ENCODE measurements at places on chromosomes 1 and 21. TPM values are rescaled to one million over a fixed set of nuclear protein-coding genes. Genes with fewer than 3 reads are reported as not detected.

GRCh38 chr1:231396643-231397042 lies 25.4 kb downstream of the EGLN1 start:
- DNase-seq: no peak

DNA sequence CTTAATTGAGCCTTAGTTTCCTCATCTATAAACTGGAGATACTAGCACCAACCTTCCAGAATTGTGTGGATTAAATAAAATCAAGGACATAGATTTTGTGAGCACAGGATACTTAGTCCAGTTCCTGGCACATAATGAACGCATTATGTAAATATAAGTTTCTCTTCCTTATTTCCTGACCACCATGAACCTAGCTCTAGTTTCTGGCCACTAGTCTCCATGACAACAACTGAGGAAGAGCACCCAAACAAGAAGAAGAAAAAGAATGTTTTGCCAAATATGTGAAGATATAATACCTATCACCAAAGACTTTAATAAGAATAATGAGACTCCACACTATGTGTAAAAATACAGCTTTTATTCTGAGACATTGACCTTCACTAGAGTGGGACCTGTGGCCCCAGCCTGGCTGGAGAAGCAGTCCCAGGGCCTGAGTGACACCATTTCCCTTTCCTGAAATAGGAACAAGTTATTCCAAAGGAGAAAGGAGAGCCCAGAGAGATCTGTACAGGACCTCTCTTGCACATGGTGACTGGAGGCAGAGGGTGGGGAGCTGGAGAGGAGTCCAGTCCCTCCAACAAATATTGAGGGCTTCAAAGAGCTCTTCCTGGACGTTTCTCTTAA lies 940 bp upstream of the USF1 start:
- no peak for DNase-seq

DNA sequence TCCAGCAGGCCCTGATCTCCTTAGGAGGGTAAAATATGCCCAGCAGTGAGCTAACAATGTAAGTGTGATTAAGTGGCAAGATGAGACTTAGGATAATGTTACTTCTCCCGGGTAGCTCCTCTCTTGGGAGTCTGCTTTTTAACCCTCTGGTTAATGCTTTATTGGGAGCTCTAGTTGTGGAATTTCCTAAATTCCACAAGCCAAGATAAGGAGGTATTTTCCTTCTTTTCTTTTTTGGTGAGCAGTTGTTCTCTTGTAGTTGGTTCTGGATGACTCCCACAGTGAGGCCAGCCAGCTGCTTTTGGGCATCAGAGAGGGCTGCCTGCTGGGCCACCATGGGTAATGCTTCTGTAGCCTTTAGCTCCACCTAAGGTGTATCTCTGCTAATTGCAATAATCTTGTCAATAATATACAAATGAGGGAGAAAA lies 19.3 kb downstream of the C1orf52 start:
- no peak for DNase-seq

DNA sequence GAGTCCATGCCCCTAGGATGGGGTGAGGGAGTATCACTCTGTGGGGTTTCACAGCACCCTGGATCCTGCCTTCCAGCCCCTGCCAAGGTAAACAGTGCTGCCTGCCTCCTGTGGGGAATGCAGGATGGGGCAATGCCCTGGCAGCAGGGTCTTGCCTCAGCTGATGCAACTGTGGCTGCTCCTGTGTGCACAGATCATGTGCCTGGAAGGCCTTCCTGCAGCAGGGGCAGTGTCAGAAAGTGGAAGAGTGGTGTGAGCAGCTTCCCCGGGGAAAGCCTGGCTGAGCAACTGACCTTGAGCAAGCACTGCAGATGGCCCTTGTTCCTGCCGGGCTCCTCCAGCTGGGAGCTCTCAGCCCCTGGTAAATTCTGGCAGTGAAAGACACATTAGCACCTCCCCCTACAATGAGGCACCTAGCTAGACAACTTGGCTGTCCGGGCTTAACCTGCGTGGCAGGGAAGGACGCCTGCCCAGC lies 9.9 kb downstream of the TOR3A start:
- peak; percentile 26 for DNase-seq

DNA sequence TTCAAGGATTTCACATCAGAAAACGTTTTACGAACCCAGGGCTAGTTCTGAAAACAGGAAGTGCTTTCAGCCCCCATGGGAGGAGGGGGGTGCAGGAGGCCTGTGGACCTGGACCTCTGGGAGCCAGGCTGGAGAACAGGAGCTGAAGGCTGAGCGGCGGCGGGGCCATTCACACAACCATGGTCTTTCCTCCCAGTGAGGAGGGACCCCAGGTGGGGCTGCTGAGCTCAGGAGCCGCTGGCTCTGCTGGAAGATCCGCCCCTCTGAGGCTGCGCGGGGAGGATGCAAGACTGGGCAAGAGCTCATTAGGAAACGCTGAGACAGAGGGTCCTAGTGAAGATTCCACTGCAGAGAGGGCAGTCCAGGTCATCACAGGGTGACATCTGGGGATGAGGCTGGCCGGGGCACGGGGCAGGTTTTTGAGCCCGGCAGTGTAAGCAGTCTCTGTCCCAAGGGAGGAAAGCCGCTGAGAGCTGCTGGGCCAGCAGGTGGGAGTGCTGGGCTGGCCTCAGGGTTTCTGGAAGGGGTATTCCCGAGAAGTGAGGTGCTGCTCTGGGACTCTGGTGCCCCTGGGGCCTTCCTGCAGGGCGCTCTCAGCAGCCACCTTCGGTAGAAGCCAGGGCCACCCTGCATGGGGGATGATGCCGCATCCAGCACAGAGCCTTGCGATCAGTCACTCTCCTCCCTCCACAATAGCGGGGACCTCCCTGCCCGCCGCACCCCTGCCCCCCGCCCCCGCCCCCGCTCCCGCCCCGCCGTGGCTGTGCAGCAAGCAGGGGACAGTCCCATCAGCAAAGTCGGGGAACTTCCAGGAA lies 7.5 kb downstream of the MX2 start:
- peak; percentile 31 for DNase-seq

DNA sequence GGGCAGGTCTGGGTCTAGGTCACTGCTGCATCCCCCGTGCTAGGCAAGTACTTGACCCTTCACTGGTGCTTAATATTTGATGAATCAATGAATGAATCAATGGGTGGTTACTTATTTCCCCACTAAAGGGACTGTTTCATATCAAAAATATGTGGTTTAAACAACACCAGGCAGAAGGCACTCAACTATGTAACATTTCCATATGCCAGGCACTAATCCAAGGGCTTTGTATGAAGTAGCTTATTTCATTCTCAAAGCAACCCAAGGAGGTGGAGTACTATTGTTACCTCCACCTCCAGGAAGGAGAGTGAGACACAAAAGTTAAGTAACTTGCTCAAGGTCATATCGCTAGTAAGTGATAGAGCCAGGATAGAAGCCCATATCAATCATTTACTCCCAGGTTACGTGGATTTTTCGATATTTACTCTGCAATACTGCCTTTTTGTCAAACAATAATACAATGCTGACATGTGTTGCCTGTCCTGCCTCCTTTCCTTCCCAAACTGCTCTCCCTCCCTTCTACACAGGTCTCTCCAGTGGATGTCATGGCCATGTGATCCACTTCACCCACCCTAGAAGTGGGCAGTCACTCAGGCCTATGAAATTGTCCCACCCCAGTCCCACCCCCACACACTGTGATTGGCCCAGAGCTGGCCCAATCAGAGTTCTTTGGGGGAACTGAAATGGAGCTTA lies 142.8 kb downstream of the ETS2 start:
- DNase-seq: no peak

DNA sequence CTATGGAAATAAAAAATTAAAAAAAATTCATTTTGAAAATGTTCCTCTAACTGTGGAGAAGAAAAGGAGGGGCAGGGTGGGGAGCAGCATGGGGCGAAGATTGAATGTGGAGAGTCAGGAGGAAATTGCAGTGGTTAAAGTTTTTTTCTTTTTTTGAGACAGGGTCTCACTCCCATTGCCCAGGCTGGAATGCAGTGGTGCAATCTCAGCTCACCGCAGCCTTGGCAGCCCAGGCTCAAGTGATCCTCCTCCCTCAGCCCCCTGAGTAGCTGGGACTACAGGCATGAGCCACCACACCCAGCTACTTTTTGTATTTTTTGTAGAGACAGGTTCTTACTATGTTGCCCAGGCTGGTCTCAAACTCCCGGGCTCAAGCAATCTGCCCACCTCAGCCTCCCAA lies 67.6 kb downstream of the ADSS2 start:
- DNase-seq: no peak

DNA sequence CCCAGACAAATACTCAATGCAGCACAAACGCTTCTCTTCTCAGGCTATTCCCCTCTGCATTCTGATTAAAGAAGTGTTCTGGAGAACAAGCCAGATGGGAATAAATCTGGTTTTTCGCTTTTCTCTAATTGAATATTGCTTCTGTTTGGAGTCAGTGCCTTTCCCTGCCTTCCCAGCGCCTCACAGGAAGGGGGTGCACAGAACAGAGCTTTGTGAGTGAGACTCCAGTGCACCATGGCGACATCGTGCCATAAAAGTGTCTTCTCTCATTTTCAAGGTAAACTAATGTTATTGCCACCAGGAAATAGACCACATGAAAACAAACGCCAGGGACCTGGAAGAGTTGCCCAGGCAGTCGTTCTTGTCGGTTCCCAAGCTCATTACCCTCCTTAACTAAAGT lies 43.6 kb upstream of the SLC45A1 start:
- DNase-seq: no peak

GRCh38 chr1:11749203-11749689 lies 12.7 kb upstream of the C1orf167 start:
- DNase-seq: no peak

DNA sequence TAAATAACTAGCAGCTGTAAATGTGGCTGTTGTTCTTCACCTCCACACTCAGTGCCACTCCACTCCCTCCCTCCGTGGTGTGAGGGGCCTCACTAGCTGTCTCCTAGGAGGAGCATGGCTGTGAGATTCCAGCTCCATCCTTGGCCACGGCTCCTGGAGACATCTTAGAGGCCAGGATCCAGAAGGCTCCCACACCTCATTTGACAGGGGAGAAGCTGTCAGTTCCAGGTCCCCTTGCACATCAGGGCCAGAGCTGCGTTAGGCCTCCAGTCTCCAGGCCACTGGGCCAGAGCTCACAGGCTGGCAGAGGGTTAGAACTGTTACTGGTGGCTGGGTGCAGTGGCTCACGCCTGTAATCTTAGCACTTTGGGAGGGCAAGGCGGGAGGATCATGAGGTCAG lies 15.0 kb downstream of the PCSK9 start:
- DNase-seq: no peak

- DNase-seq: peak; percentile 47
Measured at GRCh38 chr1:1782399-1783221, 4.3 kb upstream of the NADK start.

DNA sequence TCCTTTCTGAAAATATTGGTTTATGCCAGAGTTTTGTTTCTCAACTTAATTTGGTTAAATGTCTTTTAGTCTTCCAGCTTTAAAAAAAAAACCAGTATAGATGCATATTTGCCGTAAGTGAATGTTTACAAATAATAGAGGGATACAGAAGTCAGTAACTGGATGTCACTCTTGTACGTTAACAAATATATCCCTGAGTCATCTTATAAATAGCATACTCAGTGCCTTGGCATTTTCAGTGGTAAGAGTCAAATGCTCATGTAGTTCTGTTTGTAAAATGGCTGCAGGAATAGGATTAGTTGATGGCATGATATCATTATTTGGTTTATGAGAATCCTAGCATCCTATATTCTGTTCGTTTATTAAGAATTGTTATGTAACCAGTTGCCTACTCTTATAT lies 55.4 kb downstream of the SPEN start:
- no peak for DNase-seq

DNA sequence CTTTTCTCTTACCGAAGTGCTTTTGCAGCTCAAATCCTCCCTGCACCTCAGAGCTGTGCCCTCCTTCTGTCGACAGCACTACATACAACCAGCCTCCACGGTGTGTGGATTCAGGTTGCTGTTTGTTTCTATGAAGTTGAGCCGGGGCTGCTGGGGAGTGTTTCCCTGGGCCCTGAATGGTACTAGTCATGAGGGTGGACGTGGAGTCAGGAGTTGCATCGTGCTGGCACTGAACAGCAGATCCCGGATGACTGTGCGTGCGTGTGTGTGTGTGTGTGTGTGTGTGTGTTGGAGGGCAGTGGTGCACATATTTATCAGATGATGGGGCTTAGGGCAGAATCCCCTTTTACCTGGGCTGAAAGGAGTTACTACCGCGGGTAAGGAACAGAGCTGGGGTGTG lies 47.0 kb downstream of the ACTL8 start:
- DNase-seq: no peak

- no peak for DNase-seq
Measured at GRCh38 chr1:243269461-243269801, 13.6 kb downstream of the SDCCAG8 start.

DNA sequence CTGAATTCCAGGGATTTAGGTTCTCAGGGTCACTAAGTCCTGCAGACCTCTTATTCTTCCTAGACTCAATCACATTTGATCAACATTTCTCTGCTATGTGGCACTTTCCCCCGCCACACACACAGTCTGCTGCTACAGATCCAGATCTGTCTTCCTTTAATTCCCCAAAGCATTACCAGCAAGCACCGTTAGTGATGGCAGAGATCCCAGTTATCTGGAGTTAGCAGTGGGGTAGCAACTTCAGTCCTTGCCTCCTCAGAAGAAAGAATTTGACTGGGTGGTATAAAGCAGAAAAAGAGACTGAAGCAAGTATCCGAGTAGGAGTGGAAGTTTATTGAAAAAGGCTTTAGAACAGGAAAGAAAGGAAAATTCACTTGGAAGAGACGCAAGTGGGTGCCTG lies 100.4 kb upstream of the ETV3 start:
- DNase-seq: no peak

- no peak for DNase-seq
Measured at GRCh38 chr1:212622906-212623305, 14.3 kb downstream of the ATF3 start.

GRCh38 chr1:226051365-226051764 lies 11.2 kb upstream of the H3-3A start:
- no peak for DNase-seq

The HECTD3 gene
- total RNA-seq: 13.8 TPM

The UBE2J2 gene
- total RNA-seq: 38.2 TPM

The TAS1R1 gene
- total RNA-seq: not detected

The EDN2 gene
- total RNA-seq: not detected

The AGL gene
- total RNA-seq: 27.9 TPM

The RNU1-4 gene
- total RNA-seq: under 0.01 TPM

The ADCY10 gene
- 0.26 TPM for total RNA-seq

The SLC1A7 gene
- total RNA-seq: not detected

The LCK gene
- 1.3 TPM for total RNA-seq

The OR2L8 gene
- not detected for total RNA-seq

The TAL1 gene
- 20.7 TPM for total RNA-seq

The SH2D1B gene
- not detected for total RNA-seq

The CHRNB2 gene
- not detected for total RNA-seq

The RXRG gene
- 0.18 TPM for total RNA-seq

The HAO2 gene
- total RNA-seq: not detected

Data from uterus (tissue), 4 donors.